CD4-positive, alpha-beta T cell treated with Interleukin-4 for 1 hour (primary cell): ENCODE measurements at places on chromosomes 7 and 10.

DNA sequence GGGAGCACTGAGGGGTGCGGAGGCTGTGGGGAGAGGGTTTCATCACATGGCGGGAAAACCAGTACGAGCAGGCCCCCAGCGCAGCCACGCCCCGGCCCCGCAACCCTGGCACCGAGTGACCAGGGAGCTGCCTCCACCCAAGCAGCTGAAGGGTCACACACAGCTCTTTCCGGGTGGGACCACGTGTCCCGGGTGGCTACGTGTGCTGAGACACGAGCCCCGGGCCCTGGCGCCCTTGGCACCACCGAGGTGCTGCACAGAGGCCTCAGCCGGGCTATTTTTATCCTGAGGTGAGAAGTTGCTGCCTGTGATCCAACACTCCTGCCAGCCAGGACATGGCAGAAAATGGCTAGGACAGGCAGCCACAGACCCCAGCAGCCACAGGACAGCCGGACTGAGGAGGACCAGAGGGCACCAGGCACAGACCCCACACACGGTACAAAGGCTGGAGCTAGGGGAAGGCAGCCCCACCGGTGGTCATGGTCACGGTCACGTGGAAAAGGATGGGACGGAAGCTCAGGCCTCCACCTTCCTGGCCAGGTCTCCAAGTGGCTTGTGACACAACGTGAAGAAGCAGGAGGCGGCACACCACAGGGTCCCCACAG lies 223.7 kb downstream of the MAD1L1 start:
- DNase-seq: no peak

- DNase-seq: no peak
These were observed 14.1 kb upstream of the MKX start for GRCh38 chr10:27759483-27760272.

GRCh38 chr10:124056337-124056980 lies 36.9 kb downstream of the CHST15 start:
- no peak for DNase-seq

DNA sequence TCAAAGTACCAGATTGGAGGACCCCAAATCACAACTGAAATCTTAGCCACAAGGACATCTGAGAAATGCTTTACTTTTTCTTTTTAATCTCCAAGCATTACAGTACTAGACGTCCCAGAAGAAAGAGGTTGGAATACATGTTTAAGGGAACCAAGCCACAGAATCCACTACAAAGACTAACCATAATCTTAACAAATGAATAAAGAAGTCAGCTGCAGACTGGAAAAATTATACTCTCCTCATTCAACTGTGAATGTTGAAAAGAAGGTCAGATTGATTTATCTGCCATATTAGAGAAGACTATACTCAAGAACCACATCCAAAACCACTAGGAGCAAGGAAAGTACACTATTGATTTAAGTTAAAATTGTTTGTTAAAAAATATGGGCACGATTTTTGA lies 102.1 kb upstream of the ABCB5 start:
- no peak for DNase-seq

DNA sequence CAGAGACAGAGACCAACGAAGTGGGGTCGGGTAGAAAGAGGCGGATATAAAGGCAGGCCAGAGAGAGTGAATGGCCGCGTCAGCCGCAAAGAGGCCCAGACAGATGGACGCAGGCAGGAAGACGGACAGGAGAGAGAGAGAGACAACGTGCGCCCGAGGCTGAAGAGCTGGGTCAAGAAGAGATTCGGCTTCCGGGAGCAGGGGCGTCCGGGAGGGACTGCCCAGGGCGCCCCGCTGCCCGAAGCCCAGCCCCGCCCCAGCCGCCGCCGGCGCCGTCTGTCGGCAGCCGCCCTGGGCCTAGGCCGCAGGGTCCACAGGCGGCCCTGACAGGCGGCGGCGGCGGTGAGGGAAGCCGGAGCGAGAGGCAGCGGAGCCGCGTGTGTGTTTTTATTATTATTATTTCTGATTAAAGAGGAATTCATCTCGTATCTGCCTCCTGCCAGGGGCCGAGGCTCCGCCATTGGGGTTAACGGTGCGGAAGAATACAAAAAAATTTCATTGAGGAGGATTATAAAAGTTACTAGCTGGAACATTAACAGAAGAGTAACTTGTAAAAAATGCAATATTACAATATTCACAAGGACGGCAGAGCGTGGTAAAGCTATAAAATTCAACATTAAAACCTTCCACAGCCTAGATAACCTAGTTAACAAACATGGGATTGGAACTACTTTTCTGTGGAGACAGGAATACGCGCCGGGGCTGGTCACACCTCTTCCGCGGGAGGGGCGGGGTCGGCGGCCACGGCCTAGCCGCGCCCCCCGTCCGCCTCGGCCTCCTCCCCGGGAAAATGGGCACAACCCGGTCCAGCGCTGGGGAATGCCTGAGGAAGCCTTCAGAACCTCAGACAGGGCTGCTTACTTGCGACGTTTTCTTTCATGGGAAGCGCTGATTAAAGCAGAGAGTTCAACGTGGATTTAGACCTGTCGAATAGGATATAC lies 29.7 kb upstream of the PAX2 start:
- no peak for DNase-seq

GRCh38 chr7:24972166-24972477 lies 7.9 kb downstream of the OSBPL3 start:
- DNase-seq: no peak
